ENCODE measurements at places on chromosomes 7 and 10.

- no peak for DNase-seq
Observed at GRCh38 chr10:28558923-28559508, 26.1 kb downstream of the WAC start.

GRCh38 chr7:4260867-4261600, 421.1 kb upstream of the FOXK1 start:
- DNase-seq = no peak

DNA sequence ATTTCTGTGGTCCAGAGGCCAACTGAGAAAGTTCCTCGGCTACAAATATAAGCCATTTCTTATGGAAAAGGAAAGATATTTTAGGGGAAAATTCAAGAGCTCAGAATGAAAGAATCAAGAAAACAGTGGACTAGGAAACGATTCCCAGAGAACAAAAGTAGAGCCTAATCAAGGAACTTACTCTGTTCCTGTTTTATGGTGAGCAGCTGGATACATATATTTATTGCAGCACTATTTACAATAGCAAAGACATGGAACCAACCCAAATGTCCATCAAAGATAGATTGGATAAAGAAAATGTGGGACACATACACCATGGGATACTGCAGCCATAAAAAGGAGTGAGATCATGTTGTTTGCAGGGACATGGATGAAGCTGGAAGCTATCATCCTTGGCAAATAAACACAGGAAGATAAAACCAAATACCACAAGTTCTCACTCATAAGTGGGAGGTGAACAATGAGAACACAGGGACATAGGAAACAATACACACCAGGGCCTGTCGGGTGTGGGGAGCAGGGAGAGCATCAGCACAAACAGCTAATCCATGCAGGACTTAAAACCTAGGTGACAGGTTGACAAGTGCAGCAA, 298.7 kb downstream of the THSD7A start:
- no peak for DNase-seq

DNA sequence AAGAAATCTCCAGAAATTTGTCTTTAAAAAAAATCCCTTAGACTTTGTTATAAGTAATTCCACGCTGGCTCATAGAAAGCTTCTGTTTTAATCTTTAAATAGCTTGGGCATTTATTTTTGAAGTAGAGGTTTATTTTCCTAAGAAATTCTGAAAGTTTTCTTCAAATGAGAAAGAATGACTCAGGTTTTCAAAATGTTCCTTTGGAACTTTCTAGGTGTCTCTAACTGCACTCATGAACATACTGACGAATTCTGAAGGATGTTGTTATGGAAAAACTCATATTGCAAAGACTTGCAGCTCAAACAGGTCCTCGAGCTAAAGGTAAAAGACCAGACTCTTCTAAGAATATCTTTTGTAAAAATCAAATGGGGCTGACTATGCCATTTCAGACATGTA, 10.7 kb downstream of the DGKI start:
- DNase-seq = no peak

- no peak for DNase-seq
Observed at GRCh38 chr7:53624356-53624755, 588.9 kb downstream of the POM121L12 start.

- no peak for DNase-seq
Observed at GRCh38 chr10:110860576-110861241, 11.0 kb upstream of the PDCD4 start.

GRCh38 chr10:97788552-97789442, 17.0 kb upstream of the SFRP5 start:
- no peak for DNase-seq

DNA sequence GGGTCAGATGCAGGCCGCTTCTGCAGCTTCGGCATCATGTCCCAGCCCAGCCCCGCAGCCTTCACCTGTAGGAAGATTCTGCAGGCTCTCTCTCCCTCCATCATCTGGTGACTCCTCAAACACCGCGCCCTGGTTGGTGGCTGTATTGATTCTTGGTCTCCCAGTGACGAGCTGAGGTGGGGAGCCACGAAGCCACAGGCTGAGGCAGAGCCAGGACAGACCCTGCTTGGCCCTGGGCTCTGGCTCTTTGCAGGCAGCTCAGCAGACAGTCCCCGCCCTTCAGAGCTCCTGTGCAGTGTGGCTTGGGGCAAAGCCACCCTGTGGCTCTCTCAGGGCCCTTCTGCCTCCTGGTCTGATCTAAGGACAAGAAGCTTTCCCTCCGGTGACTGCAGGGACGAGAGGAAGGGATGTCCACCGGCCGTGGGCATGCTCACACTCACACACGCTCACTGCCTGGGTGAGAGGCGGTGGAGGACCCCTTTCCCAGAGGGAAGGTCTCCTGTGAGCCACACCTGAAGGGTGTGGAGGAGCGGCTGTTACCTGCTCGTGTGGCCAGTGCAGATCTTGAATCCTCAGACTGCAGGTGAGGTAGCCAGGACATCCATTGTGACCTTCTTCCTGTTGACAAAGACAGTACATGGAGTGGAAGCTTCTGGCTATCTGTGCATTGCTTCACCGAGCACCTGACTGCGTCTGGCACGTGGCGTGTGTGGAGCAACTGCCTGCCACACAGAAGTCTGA, 79.6 kb downstream of the INPP5A start:
- no peak for DNase-seq

DNA sequence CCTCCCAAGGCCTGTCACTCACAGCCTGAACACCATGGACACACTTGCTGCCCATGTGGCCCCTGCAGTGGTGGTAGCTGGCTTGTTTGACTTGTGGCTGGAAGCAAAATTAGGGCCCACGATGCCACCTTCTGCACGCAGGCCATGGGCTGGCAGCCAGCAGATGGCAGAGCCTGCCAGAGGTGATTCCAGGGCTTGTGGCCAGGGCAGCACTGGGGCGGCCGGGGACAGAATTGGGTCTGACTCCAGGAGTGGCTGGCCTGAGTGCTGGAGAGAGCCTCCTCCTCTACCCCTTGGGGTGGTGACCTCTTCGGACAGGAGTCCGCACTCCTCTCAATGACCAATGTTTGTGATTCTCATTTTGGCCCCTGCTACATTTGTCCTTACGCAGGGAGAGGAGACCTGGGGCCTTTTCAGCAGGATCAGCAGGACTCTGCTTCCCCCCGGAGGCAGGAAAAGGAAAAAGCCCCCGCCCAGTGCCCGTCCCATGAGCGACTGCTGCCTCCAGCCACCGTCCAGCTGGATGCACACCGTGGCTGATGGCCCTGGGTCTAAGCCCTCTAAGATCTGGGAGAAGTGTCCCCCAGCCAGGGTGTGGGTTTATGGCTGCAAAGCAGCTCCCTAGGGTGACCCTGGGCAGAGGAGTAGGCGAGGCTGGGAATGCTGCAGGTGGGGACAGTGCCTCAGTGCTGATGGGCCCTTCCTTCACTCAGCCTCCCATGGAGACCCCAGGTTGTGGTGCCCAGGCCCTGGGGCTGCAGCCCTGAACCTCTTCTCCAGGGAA, 26.5 kb downstream of the DNAJB12 start:
- no peak for DNase-seq

DNA sequence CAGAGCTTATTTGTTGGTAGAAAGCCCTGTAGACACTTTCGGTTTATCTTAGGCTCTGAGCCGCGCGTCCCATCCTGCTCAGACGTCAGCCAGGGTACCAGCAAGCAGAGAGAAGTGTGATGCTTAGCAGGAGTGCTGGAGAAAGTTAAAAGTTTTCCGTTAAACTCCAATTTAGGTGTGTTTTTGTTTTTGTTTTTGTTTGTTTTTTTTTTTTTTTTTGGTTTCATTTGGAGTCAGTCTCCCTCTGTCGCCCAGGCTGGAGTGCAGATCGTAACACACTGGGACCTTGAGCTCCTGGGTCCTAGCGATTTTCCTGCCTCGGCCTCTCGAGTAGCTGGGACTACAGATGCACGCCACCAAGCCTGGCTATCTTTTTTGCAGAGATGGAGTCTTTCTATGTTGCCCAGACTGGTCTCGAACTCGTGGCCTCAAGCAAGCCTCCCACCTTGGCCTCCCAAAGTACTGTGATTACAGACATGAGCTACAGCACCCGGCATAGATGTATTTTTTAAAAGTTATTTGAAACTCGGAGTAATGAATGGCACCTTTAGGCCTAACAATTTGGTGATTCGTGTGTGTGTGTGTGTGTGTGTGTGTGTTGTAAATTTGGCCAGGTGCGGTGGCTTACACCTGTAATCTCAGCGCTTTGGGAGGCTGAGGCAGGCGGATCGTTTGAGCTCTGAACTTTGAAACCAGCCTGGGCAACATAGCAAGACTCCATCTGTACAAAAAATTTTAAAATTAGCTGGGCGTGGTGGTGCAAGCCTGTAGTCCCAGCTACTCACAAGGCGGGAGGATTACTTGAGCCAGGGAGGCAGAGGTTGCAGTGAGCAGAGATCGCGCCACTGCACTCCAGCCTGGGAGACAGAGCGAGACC, 1.3 kb upstream of the HIP1 start:
- DNase-seq = no peak

- no peak for DNase-seq
Observed at GRCh38 chr10:84329986-84330651, 1.7 kb downstream of the CCSER2 start.

DNA sequence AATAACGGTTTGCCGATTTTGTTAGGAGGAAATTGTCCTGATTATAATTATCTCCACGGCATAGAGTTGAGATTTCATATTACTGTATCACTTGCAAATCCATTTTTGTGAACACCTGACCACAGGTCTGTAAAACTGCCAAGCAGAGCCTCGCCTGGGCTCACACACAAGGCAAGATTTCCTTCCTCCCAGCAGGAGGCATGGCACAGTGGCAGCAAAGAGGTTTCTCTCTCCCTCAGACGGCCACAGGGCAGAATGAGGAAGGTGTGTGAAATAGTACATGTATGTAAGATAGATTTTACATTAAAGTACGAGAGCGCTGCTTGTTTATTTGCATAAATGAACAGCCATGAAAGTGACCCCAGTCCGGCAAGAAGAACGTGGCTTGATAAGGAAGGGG, 130.1 kb downstream of the CELF2 start:
- DNase-seq = no peak

DNA sequence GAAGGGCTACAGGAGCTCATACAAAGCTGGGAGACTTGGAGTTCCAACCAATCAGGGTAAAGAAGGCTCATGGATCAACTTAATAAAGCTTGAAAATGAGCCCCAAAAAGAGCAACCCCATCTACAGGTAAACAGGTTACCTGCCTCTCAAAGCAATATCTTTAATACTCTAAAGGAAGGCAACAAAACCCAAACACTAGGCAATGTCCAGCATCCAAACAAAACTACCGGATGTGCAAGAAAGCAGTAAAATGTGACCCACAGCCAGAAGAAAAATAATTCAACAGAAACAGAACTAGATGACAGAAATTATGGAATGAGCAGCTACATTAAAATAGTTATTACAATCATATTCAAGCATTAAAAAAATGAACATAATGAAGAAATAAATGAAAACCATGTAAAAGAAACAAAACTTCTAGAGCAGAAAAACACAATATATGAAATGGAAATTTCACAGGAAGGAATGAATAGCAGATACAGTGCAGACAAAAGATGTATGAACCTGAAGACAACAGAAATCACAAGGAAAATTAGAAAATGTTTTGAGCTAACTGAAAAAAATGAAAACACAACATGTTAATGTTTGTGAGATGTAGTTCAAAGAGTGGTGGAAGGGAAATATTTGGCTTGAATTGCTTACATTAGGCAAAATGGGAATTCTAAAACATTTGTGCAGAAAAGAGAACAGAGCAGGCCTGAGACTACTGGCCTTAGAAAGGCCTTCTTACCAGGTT, 30.5 kb upstream of the ZMIZ1 start:
- DNase-seq = no peak

- peak; percentile 32 for DNase-seq
Observed at GRCh38 chr7:140673063-140673773, 473 bp downstream of the ADCK2 start.

GRCh38 chr10:102776779-102777456, 33.2 kb downstream of the WBP1L start:
- no peak for DNase-seq

GRCh38 chr7:81608748-81609382, 161.0 kb downstream of the HGF start:
- DNase-seq = no peak

- DNase-seq = no peak
Observed at GRCh38 chr10:21721000-21721665, 187.1 kb downstream of the MLLT10 start.

GRCh38 chr7:121544238-121544637, 148.1 kb upstream of the FAM3C start:
- no peak for DNase-seq

- DNase-seq = peak; percentile 91
Observed at GRCh38 chr10:73879296-73880173, 5.2 kb upstream of the CAMK2G start.

DNA sequence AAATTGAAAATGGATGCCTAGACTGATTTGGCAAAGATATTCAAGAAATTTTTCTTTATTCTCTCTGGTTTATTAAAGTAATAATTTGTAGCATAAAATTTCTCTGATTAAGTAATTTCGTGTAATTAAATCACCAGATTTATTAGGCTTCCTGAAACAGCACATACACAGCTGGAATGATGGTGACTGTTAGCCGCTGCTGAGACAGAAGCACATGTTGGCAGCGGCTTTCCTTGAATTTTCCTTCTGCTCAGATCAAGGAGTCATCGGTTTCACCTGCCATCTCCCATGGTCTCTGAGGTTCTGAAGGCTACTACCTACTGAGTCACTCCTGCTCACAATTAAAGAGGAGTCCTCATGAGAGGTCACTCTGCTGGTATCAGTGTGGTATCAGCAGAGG, 101.5 kb downstream of the GFRA1 start:
- DNase-seq = no peak

DNA sequence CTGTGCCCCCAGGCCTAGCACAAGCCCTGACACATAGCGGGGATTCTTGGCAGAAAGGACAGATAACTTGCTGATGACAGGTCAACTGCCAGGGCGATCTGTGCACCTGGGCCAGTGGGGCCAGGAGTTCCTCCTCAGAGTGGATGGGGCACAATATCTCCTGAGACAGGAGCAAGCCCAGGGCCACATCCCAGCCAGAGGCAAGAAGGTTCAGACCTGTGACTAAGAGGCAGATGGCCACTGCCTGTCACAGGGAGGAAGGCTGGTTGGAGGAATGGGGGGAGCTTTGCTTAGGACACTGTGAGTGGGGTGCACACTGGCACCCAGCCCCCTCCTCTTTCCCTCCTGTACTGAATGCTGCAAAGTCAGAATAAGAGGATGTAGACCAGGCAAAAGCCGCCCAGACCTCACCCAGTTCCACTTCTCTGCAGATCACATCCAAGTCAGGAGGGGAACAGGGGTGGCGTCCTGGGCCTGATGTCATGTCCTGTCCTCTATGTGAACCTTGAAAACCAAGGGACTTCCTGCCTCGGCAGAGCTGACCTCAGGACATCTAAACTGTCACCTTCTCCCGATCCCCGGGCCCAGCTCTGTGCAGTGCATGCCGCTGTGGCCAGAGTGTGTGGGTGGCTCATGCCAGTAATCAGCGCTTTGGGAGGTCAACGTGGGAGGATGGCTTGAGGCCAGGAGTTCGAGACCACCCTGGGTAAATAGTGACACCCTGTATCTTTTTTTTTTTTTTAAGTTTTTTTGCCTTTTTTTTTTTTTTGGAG, 1.3 kb downstream of the GUSB start:
- peak; percentile 9 for DNase-seq

DNA sequence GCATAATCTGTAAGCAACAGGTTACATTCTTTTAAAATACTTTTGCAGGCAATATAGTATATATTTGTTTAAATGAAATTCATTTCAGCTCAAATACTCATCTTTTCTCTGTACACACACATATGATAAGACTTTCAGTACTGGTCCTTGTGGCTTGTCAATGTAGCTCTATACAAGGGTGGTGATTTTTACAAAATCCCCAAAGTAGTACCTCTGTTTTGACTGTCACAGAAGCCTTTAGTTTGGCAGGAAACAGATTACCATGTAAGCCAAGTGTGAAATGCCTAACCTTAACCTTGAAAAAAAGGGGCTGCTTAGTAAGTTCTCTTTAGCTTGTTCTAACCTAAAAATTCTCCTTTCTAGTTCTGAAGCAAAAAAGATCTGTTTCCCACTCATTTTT, 87.9 kb downstream of the KCND2 start:
- no peak for DNase-seq
